Stomach (tissue), 19 donors: ENCODE measurements at places on chromosomes 1 and 21. TPM values are rescaled to one million over a fixed set of nuclear protein-coding genes. Genes with fewer than 3 reads are reported as not detected.

- no peak for DNase-seq
These were observed 50.7 kb upstream of the H6PD start for GRCh38 chr1:9183898-9184297.

TMEM269 gene
- polyA plus RNA-seq, result 0.03 TPM

DNA sequence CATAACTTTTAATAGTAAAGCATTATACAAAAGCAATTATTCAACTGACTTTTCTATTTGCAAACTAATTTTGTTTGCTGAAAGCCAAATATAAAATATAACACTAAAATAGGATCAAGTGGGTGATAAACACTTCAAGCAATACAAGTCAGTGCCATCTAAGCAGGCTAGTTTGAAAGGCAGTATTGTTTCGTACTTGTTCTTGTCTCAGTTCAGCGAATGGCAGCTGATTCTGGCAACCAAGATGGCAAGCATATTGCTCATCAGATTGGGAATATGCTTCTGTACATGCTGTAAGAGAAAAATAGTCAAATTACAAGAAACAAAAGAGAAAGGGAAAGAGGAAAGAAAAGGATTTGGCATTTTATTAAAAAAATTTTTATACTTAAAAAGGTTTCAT, 7.5 kb downstream of the TMEM59 start:
- DNase-seq, result no peak

DNA sequence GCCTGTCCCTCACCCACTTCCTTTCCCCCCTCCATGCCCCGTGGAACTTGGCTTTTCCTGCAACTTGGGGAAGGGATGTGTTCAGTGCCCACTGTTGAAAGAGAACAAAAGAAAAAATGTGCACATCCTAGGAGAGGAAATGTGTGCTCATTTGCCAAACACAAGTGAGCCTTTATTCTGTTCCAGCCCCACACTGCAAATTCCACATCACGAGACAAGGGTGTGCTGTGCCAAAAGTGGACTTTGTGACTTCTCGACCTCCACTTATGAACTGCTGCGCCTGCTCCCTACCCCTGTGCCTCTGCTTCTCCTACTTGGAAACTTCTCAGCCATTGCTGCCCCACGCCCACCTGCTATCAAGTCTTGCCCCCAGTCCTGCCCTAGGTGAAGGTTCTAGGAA, 97.0 kb upstream of the GRIK3 start:
- DNase-seq, result peak; percentile 41

DNA sequence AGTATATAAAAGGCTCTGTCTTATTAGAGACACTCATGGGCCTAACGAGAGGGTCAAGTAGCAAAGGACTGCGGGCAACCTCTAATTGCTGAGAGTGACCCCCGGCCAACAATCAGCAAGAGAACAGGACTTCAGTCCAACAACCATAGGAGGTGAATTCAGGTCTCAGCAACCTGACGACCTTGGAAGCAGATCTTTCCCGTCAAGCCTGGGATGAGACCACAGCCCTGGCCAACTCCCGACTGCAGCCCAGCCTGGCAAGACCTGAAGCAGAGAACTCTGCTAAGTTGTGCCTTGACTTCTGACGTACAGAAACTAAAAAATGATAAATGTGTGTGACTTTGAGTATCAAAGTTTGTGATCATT, 5.7 kb downstream of the ECHDC2 start:
- no peak for DNase-seq

GRCh38 chr21:24681456-24681855, 925.8 kb downstream of the MRPL39 start:
- DNase-seq, result no peak

GRCh38 chr1:218553197-218553596, 208.1 kb downstream of the TGFB2 start:
- DNase-seq, result no peak

CD5L gene
- not detected for polyA plus RNA-seq

- DNase-seq, result peak; percentile 97
These were observed 57.0 kb downstream of the YARS1 start for GRCh38 chr1:32759997-32760623.

DNA sequence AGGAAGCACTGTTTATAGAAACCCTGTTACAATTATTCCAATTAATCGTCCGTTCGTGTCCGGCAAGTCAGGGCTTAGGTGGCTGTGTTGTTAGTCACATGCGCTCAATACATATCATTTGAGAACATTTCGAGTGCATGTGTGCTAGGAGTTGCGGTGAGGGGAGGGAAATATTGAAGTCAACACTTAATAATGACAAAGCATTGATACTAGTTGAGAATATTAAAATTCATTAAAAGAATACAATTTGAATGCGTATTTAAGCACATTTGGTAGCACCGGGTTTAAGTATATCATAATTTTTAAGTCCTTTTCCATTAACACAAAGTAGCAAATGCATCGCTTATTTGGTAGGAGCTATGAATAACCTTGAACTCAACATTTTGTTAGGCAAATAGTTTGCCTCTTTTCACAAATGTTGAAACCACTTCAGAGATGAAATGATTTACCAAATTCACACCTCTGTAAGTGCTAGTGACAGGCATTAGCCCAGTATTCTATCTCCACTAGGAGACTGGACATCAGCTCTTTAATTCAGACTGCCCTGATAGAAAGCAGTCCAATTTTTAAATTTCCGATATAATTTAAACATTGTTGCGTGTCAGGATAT, 1.1 kb upstream of the SERBP1 start:
- no peak for DNase-seq

DNA sequence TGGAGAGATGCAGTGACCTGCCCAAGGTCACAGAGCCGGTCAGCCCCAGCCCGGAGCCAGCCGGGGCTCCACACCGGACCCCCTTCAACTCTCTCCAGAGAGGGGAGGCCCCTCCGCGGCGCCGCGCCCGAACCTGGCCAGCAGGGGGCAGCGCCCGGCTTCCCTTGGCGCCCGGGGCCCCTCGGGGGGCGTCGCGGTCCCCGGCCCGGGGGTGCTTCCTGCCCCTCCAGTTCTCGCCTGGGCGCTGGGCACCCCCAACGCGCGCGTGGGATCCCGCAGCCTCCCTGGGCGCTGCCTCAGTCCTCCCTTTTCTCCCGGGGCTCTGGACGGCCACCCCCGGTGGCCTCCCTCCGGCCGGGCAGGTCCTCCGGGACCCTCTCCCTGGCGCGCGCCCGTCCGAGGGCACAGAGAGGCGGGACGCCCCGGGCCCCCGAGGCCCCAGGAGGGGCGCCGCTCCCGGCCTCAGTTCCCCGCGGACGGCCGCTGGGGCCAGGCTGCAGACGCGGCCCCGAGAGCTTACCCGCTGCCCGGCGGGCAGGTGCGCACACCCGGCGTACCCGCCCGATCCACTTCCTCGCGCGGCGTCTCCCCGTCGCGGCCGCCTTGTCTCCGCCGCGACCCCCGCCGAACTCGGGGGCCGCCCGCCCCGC, 406 bp downstream of the HTR1D start:
- DNase-seq, result peak; percentile 49

PTGFRN gene
- 9.7 TPM for polyA plus RNA-seq

DNA sequence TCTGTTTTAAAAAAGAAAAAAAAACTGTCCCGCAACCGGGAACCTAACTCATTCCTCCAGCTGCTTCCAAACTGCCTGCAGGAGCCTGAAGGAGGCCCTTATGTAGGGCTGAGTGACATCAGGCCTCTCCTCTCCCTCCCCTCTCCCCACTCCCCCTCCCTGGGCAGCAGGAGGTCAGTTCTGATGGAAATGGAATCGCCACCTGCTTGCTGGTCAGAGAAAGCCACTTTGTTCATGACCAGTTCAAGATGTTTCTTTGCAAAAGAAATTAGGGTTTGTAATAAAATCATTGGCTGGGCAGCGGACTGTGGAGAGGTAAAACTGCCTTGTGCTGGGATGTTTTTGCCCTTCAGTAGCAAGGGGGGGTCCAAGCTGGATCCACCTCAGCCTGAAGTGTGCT, at the start of gene MAP1LC3C:
Gene MAP1LC3C, minus strand, starts transcription at position 73 of the 400 bp plus-strand sequence. CDS start 90 bp downstream, outside the sequence.
- peak; percentile 27 for DNase-seq

DNA sequence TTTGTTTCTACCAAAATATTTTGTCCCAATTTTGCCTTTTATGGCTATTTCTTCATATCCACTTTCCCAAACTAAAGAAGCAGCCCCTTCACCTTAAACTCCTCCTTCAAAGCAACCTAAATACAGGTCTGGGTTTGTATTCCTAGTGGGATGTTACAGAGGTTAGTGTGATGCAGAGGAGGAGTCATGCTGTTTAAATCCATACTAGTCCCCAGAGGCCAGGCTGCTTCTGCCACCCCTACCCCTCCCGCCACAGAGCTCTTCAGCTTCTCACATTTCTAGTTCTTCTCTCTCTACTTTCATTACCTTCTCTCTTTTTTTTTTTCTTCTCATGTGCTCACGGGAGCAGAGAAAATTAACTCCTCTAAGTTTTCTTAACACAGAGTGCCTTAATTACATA, 29.3 kb downstream of the SELL start:
- no peak for DNase-seq

DNA sequence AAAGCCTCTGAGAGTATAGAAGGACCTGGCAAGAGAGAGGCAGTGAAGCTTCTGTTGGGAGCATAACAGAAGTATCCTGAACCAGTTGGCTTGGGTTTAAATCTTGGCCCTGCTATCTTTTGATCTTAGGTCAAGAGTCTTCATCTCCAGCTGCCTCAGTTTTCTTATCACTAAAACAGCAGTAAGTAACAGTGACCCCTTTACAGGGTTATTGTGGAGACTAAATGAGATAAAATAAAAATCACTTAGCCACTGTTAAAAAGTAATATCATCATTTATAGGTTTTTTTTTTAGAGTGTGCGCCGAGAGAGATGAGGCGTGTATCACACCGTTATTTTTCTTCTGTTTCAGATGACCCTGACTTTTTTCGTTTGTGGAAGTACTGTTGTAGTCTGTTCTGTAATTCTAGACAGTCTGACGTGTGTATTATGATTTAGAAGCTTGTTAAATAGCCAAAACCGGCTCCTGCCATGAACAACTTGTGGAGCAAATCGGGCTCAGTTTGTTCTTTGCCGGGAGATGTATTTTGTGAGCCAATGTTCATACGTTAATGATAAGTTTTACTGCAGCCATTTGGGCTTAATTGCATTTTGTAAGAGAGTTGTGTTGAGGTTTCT, 1.1 kb downstream of the THRAP3 start:
- no peak for DNase-seq

GRCh38 chr1:20312310-20312709, 21.6 kb downstream of the VWA5B1 start:
- no peak for DNase-seq

DNA sequence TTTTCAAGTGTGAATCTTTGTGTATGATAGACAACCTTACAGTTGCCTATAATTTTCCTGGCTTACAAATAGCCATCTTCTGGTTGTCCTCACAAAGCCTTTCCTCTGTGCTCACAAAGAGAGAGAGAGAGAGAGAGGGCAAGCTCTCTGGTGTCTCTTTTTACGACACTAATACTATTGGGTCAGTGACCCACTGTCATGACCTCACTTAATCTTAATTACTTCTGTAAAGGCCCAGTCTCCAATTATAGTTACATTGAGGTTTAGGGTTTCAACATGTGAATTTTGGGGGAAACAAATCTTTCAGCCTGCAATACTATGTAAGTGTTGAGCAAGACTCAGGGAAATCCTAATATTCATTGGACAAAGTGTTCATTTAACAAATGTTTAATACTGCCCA, 167.4 kb upstream of the COL11A1 start:
- DNase-seq, result no peak

GRCh38 chr1:205313563-205314308, 7.8 kb downstream of the NUAK2 start:
- peak; percentile 78 for DNase-seq

UBE2U gene
- polyA plus RNA-seq, result not detected

- no peak for DNase-seq
These were observed 75.8 kb downstream of the FHAD1 start for GRCh38 chr1:15322648-15323350.

GRCh38 chr1:227318853-227319607, 738 bp upstream of the CDC42BPA start:
- peak; percentile 79 for DNase-seq

- DNase-seq, result peak; percentile 66
These were observed 37.3 kb downstream of the CHAF1B start for GRCh38 chr21:36422279-36423098.

DNA sequence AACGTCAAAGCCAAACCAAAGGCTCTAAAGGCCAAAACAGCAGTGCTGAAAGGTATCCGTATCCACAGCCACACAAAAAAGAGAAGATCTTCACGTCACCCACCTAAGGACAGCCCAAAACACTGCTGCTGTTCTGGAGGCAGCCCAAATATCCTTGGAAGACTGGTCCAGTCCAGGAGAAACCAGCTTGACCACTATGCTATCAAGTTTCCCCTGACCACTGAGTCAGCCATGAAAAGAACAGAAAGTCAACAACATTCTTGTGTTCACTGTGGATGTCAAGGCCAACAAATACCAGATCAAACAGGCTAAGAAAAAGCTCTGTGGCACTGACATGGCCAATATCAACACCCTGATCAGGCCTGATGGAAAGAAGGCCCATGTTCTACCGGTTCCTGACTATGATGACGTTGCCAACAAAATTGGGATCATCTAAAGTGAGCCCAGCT, 32.1 kb downstream of the ARID4B start:
- peak; percentile 80 for DNase-seq

GRCh38 chr1:21956720-21957552, 19.8 kb upstream of the HSPG2 start:
- DNase-seq, result peak; percentile 89

DNA sequence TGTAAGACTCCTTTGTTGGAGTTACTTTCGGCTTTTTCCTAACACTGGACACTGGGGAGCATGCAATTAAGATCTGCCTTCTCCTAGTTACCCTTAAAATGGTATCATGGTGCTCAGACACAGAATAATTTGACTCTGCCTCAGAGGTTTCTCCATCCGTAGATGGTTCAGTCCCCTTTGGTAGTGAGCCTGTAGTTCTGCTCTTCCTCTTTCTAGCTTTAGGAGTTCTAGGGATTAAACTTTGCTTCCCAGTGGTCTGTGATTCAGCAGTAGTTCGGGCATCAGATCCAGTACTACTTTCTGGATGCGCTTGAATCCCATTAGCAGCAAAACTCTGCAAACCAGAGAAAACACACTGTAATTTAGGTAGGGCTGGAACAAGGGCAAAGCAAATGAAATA, 1.5 kb downstream of the DNTTIP2 start:
- no peak for DNase-seq

DNA sequence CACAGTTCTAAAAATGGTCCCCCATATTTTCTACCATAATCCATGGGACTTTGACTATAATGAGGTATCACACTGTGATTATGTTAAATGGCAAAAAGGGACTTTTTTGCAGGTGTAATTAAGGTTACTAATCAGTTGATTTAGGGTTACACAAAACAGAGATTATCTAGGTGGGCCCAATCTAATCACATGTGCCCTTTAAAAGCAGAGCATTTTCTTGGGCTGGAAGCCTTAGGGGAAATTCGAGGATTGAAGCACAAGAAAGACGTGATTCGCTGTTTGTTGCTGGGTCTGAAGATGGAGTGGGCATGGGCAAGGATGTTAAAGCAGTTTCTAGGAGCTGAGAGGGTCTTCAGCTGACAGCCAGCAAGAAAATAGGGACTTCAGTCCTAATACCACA, 13.4 kb downstream of the RAVER2 start:
- DNase-seq, result no peak
